ENCODE measurements at places on chromosomes 12 and 14. TPM values are rescaled to one million over a fixed set of nuclear protein-coding genes. Genes with fewer than 3 reads are reported as not detected.

Gene CLEC4A
- 1.6 TPM for polyA plus RNA-seq

Gene KRT78
- polyA plus RNA-seq, result not detected

Gene ERP27
- polyA plus RNA-seq, result 20.6 TPM

Gene TMTC3
- polyA plus RNA-seq, result 20.7 TPM

Gene CEBPE
- 0.30 TPM for polyA plus RNA-seq

Gene NGB
- polyA plus RNA-seq, result not detected

Gene GNG2
- polyA plus RNA-seq, result 67.4 TPM

Gene RBP5
- polyA plus RNA-seq, result 53.2 TPM

Gene STON2
- 68.3 TPM for polyA plus RNA-seq

Measured in renal pelvis (tissue), 12 donors.